ENCODE measurements at places on chromosomes 4 and X.
A peak's percentile ranks its signal among the peaks of the same experiment; 100 is the strongest.

DNA sequence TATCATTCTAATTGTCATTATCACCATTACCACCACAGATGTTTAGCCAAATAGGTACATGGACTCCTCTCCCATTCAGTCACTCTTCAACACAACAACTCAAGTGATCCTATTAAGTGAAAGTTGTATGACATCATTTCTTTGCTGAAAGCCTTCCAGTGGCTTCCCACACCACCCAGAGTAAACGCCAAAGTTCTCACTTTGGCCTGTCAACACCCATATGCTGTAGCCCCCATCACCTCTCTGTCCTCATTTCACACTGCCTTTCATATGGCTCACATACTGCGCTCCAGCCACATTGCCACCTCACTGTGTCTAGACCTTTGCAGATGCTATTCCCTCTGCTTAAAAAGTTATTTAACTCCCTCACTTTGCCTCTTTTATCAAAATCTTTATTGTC, 682.3 kb downstream of the ADGRL3 start:
- no peak for DNase-seq

DNA sequence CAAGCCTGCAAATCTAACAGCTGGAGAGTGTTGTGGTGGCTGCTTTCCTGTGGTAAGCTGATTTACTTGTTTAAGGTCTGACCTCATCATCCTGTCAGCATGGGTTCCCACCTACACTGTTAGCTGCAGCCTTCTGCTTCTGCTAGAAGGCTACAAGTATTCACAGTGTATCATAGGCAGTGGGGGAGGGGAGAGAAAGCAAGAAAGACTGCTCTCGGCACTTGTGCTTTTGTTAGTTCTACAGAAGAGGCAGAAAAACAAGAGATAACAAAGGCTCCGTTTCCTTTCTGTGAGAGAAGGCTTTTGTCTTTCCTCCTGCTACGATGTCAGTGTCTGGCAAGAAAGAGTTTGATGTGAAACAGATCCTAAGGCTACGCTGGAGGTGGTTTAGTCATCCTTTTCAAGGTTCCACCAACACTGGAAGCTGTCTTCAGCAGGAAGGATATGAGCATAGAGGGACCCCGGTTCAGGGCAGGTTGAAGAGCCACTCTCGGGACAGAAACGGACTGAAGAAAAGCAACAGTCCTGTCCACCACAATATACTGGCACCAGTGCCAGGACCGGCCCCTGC, at the start of gene KLHL4:
KLHL4 (plus strand) TSS at position 232 of the 571 bp plus-strand sequence; CDS start at position 324, 92 bp downstream.
- DNase-seq = peak; percentile 81

DNA sequence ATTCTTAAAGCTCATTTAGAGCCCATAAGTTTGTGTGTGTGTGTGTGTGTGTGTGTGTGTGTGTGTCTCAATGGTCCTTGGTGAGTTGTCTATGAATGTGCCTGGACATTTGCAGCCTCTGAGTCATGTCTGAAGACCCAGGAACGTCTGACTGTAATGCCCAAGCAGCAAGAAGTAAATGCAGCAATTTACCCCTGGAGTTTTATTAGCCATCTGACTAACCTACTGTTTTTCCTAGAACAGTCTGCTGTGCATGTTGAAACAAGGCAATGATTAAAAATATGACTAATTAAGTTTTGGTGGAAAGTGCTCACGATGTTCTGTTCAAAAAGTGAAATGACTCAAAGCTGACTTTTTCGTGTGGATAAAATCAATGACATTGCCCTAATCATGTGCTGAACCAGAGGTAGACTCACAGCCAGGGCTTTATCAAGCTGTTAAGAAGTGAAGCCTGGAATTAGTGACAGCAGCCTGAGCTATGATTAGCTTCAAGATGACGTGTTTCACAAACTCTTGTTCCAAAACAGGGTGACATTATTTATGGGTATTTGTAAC, 201.6 kb downstream of the CPE start:
- DNase-seq = peak; percentile 71

- DNase-seq = no peak
These were observed 40.0 kb upstream of the ARSJ start for GRCh38 chr4:114019276-114019968.

DNA sequence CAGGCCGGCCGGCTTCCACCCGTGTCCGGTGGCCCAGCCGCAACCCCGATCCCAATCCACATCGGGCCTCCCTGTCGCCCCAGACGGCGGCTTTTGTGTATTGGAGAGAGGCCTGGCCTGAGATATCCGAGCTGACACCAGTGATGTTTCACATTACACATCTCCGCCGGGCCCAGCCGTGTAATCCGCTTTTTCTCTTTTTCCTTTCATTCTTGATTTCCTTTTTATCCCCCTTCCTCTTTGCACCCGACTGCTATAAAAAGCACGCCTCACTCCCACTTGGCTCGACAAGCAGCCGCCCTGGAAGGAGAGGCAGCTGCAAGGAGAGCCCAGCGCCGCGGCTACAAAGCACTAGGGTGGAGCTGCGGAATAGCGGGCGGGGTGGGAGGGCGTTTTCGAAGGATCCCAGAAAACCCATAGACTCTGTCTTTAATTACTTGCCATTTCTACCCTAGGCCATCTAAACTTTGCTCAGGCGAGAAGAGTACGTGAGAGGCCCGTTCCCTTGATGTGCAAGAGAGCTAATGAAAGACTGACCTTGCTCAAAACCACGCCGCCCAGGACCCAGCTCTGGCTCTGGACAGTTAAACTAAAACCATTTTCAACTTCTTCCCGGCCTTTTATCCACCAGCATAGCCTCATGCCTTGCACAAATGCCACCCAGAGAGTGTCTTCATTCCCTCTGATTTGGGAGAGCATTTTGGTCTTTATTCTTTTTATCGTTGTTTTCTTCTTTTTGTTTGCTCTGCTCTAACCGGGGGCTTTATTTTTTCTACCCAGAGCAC, 3.2 kb downstream of the PITX2 start:
- DNase-seq = peak; percentile 63

GRCh38 chr4:69531251-69531650, 35.5 kb upstream of the UGT2B4 start:
- DNase-seq = no peak

DNA sequence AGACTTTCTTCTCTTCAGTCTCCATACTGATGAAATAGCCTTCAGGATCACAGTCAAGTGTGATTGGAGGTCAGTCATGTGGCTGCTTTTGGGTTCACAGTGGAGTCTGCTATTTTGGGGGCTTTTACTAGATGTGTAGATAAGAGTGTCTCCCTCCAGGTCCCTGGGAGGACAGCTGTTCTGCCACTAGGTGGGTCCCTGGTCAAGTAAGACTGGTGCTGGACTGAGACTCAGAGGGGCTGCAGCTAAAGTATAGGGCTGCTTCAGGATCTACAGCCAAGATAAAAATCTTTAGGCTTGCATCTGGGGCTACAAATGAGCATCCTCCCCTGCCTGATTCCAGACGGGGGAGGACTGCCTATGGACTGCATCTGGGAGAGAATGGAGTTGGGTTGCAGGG, 200.7 kb upstream of the ANKRD50 start:
- DNase-seq = no peak

DNA sequence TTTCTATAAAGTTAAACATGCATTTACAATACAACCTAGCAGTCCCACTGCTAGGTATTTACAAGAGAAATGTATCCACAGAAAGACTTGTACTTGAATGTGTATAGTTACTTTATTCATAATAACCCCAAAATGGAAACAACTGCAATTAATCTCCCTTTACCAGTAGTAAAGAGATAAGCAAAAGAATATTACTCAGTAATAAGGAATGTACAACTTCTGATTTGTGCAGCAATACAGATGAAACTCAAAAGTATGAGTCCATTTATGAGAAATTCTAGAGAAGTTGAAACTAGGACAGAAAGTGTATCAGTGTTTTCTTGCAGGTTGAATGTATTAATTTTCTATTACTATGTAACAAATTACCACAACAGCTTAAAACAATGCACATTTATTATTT, 15.2 kb downstream of the USP53 start:
- DNase-seq = peak; percentile 48

DNA sequence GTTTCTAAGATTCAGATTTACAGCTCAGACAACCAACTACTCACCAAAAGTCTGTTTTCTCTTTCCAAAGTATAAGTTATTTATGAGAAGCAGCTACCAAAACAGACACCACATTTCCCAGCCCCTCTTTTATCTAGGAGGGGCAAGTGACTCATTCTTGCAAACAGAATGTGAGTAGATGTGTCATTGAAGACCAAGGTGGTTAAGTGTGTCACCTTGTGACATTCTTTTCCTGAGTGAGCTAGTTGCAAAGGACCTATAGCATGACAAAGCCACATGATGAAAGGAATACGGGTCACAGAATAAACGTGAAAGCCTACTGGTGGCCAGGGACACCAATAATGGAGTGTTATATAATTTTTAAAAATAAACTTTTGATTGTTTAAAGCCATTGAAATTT, 50.0 kb downstream of the SLC7A11 start:
- DNase-seq = no peak

- no peak for DNase-seq
These were observed 107.4 kb downstream of the FAM13A start for GRCh38 chr4:88949605-88950004.

GRCh38 chr4:139768896-139769295, 103.3 kb downstream of the MGST2 start:
- DNase-seq = no peak

DNA sequence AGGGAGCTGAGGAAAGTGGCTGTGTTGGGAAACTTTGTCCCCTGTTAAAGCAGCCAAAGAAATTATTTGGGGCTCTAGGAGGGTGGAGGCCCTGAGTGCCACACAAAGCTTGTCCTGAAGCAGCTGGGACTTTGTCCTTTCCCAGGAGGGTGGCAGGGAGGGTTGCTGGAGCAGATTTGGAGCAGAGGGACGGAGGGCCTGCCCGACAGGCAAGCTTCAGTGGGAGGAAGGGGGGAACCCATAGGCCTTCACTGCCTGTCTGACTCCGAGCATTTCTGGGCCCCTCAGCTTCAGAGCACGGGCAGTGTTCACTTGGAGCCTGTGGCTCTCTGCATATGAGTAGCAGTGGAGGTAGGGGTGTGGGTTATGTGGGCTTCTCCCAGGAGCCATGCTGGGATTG, 7.2 kb upstream of the CNGA2 start:
- no peak for DNase-seq

- DNase-seq = no peak
These were observed 117.3 kb downstream of the NKX6-1 start for GRCh38 chr4:84381759-84382158.

DNA sequence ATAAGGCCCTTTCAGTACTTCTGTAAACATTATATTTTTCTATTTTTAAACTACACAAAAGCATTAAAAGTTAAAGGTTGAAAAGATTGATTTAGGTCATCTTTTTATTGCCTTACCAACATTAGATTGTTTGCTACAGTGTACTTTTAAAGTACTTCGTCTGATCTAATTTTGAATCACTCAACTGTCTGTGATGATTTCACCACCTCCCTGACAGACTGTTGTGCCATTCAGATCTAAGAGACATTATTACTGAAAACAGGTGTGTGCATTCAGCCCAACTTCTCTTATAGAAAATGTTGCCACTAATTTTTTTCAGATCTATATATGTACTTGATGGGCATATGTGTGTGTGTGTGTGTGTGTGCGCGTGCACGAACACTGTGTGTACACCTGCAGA, 39.3 kb downstream of the GASK1B start:
- DNase-seq = no peak

DNA sequence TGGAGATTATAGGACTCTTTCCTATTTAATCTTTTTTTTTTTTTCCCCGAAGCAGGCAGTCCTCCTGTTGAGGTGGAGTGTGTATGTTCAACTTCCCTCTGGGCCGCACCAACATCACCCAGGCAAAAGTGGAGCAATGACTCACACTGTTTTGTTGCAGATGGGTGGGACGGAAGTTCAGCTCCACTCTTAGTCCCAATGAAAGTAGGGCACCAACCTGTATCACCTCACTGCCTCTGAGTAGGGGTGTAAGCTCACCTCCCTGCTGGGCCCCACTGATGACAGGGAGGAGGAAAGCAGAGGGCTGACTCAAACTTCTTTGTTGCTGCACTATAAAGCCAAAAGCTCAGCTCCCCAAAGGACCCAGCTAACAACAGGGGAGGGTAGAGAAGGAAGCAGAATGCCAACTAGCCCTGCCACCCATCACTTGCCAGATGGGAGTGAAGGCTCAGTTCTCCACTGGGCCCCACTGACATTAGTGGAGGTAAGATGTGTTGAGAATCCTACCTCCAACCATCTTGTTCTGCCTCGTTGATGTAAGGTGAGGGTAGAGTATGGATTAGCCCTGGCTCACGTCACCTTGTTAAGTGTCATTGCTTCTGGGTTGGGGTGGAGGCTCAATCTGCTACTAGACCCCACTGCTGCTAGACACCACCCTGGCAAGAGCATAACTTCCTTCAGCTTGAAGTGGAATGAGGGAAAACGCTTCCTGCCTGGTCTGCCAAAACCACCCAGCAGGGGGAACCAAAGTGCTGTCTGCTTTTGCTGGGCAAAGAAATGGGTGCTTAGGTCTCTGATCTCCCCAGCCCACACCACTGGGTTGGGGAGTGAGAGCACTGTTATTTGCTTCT, 14.1 kb downstream of the RPS6KA3 start:
- DNase-seq = peak; percentile 51

DNA sequence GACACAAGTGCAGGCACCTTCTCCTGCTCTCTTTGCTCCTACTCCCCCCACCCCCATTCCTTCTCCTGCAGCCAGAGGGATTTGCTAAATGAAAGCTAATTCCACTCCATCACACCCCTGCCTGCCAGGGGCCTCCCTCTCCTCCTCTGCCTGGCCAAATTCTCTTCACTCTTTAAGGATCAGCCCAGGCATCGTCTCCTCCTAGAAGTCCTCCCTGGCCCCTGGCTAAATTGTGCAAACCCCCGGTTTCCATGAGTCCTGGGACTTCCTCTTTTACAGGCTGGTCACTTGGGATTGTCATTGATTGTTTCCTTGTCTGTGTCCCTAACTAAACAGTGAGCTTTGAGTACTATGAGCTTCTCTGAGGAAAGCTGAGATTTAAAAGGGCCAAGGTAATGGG, 8.7 kb upstream of the ABLIM2 start:
- no peak for DNase-seq

DNA sequence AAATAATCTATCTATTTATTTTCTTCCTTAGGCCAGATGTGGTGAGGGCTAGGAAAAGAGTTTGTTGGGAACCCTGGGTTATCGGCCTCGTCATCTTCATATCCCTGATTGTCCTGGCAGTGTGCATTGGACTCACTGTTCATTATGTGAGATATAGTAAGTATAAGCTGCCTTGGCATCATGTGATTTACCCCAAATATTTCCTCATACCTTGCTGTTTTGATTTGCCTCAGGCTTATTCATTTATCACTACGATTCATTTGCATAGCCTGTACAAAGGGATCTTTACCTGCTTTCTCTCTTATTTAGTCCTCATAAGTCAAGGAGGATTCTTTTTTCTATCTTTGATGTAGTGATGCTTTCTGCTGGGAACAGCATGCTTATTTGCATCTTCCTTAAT, 14.5 kb downstream of the TMPRSS11E start:
- DNase-seq = no peak

DNA sequence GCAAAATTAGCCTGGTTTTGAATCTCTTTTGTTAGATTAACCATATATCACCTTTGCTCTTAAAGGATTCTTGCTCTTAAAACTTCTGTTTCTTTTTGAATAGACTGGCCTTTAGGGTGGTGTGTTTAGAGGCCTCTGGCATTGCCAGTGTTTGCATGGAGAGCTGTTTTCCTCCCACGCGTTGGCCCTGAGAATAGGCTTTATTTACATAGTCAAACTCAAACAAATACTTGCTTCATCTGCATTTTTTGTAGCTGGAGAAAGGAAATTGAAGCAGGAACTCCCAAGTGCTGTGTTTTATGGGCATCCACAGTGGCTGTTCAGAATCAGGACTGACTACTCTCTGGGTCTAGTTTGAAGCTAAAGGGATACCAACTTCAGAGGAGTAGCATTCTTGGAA, 2.7 kb downstream of the SHROOM2 start:
- peak; percentile 74 for DNase-seq

- peak; percentile 66 for DNase-seq
These were observed 219.2 kb upstream of the FAT1 start for GRCh38 chr4:186942758-186943377.
